HT1080 (cell line): ENCODE measurements at places on chromosomes 2 and 18. TPM values are rescaled to one million over a fixed set of nuclear protein-coding genes. Genes with fewer than 3 reads are reported as not detected.

REEP1 gene
- total RNA-seq: 0.13 TPM in 1 of 2 replicates, not detected in the other

- DNase-seq: no peak
Observed at GRCh38 chr2:120702061-120702460, 33.6 kb upstream of the GLI2 start.

TBR1 gene
- 0.13 TPM in 1 of 2 replicates, not detected in the other for total RNA-seq

- DNase-seq: peak; percentile 43
Observed at GRCh38 chr2:73823916-73824523, 4.7 kb upstream of the STAMBP start.

- no peak for DNase-seq
Observed at GRCh38 chr2:1656326-1656960, 87.9 kb downstream of the PXDN start.

GRCh38 chr2:216548901-216549331 is 50.3 kb downstream of the RPL37A start:
- no peak for DNase-seq

DNA sequence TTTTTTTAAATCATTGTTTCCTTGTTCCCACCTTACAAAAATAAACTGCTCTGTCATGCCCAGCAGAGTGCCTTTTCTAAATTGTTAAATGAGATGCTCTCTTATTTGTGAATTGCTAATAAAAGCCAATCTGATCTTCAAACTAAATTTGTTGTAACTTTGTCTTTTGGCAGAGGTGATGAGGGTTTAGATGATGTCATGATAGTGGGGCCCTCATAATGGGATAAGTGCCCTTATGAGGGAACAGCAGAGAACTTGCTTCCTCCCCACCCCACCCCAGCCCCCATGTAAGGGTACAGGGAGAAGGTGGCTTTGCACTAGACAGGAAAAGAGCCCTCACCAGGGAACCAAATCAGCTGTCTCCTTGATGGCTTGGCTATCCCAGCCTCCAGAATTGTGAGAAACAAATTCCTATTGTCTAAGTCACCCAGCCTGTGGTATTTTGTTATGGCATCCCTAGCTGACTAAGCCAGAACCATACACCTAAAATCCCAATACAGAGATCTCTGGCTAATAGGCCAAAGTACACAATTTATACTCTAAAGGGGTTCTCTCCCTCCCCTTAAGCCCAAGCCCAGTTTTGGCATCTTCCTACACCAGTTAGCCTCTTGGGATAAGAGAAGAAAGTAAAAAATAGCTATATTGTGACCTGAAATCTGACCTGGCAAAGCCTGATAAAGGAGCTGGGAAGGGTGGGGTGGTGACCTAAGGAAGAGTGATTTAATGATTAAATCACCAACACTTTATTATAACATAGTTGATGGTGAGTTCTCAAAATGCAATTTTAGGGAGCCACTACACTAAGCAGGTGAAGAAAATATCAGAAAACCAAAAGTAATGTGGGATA is 40.3 kb upstream of the HNRNPA3 start:
- DNase-seq: peak; percentile 95

GRCh38 chr2:29841386-29842004 is 79.9 kb downstream of the ALK start:
- DNase-seq: peak; percentile 50

GRCh38 chr2:154233231-154233630 is 361.5 kb downstream of the GALNT13 start:
- DNase-seq: no peak

GRCh38 chr2:170505631-170506275 is 209.4 kb upstream of the SP5 start:
- DNase-seq: no peak

DNA sequence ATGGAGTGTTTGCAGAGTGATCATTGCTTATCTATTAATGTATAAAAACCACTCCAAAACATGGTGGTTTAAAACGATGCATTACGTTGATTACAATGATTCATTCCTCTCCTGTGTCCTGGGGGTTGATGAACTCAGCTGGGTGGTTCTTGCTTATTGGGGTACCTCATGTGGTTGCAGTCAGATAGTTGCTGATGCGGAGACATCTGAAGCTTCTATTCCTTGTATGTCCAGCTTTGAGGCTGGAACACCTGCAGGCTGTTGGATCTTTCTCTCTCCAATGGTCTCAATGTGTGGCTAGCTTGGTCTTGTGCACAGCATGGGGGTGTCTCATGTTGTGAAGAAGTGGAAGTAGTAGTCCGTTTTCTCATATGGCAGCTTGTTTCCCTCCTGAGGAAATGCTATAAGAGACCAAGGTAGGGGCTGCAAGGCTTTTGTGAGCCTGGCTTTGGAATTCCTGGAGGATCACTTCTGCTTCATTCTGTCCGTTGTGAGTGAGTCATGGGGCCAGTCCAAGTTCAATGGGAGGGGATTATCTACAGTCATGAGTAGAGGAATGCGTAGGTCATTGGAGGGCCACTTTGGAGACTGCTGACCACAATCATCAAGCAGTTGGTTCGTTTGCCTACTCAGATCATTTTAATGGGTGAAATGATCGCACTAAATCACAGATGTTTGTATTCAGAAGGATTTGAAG is 601.0 kb downstream of the SLC4A3 start:
- DNase-seq: peak; percentile 95

SULT1C4 gene
- total RNA-seq: not detected in 2 replicates

- no peak for DNase-seq
Observed at GRCh38 chr18:59835605-59836379, 64.0 kb upstream of the PMAIP1 start.

- DNase-seq: peak; percentile 17
Observed at GRCh38 chr2:2698182-2699120, 367.4 kb upstream of the MYT1L start.

- no peak for DNase-seq
Observed at GRCh38 chr2:206031950-206032567, 53.9 kb downstream of the INO80D start.

GRCh38 chr2:157876786-157877138 is 632 bp upstream of the ACVR1 start:
- DNase-seq: no peak

GRCh38 chr18:6561420-6561861 is 146.7 kb upstream of the L3MBTL4 start:
- DNase-seq: no peak

GRCh38 chr2:48566592-48567310 is 36.8 kb downstream of the STON1 start:
- peak; percentile 33 for DNase-seq

C2orf78 gene
- total RNA-seq: not detected in 2 replicates

GRCh38 chr2:46481198-46482193 is 2.1 kb downstream of the TMEM247 start:
- DNase-seq: peak; percentile 79

ONECUT2 gene
- total RNA-seq: 0.03 and 0.08 TPM in 2 replicates

IL36G gene
- not detected in 2 replicates for total RNA-seq

MFSD2B gene
- total RNA-seq: 0.07 TPM in 1 of 2 replicates, not detected in the other

MC4R gene
- total RNA-seq: not detected in 2 replicates

SPATA3 gene
- total RNA-seq: not detected in 2 replicates

GRCh38 chr2:191325651-191326365 is 80.6 kb downstream of the MYO1B start:
- no peak for DNase-seq

- no peak for DNase-seq
Observed at GRCh38 chr18:35409911-35410310, 32.8 kb upstream of the ZNF396 start.

HOXD4 gene
- not detected in 2 replicates for total RNA-seq

DNA sequence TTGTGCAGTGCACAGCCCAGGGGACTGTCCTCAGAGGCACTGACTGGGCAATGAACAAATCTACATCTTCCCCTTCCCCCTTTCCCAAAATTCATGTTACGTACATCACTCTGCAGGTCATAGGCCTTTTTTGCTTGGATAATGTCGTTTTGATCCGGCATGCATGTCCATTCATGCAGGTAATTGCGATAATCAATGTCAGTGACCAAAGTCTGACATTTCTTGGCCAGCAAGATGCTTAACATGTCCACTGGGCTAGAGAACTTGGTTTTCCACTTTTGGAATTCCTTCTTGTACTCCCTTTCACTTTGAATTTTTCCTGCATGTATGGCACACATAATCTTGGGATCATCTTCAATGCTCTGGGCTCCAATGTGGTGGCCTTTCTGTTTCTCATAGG is 124.6 kb downstream of the NEB start:
- DNase-seq: no peak

GRCh38 chr2:85920810-85921545 is 32.2 kb upstream of the ST3GAL5 start:
- peak; percentile 60 for DNase-seq

GRCh38 chr2:166269322-166269721 is 106.4 kb downstream of the SCN9A start:
- DNase-seq: no peak

GRCh38 chr2:200655918-200656580 is 70.2 kb downstream of the AOX1 start:
- DNase-seq: no peak

PDCD1 gene
- total RNA-seq: not detected in 2 replicates
